ENCODE measurements at places on chromosomes 16 and 17.

DNA sequence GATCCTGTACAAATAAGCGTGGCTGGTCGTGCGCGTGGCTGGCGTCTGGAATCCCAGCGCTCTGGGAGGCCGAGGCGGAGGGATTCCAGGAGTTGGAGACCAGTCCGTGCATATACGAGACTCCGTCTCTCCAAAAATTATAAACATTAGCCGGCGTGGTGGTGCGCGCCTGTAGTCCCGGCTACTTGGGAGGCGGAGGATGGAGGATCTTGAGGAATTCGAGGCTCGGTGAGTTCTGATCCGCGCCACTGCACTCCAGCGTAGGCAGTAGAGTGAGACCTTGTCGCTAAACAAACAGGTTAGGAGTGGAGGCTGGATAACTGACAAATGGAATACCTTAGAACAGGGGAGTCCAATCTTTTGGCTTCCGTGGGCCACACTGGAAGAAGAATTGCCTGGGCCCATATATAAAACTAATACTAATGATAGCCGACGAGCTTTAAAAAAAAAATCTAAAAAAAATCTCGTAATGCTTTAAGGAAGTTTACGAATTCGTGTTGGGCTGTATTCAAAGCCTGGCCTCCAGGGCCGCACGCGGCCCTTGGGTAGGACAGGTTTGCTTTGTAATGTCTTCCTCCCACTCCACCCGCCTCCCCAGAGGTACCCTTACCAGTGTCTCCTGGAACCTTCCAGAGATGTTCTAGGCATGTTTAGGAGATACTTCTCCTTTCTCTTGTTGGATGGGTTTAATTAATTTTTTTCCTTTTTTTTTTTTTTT is 909 bp upstream of the RSL1D1 start:
- DNase-seq: no peak

DNA sequence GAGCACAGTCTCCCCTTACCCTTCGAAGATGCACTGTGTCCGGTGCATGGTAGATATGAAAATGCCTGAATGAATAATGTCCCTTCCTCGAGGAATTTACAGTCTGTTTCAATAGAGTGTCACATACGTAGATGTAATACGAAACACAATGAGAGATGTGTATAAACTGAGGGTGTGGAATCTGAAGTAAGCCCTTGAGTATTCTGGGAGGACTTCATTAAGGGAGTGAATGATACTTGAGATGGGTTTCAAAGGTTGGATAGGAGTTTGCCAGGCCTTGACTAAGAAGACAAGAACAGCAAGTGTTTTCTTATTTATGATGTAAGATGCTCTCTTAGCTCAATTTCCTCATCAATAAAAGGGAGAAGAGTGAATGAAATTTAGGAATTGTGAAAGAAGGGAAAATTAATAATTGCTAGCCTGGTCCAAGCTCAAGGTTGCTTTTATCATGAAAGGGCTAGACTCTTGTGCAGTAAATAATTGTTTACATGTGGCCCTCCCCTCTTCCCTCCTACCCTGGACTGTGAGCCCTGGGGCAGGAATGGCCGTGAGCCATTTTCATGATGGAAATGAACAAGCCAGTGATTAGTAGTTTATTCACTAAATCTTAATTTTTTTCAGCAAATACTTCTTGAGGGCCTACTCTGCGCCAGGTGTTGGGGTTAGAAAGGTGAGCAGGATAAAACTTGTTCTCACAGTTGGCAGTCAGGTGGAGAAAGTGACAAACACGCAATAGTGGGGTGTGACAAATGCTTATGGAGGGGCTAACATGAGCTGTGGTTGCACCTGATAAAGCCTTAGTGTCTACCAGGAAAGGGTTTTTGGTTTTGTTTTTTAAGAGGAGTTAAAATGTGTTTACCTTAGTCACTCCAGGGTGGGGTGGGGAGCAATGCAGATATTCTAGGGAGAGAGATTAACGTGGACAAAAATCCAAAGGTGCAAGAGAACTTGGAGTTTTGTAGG is 1.6 kb downstream of the KIF22 start:
- no peak for DNase-seq

- no peak for DNase-seq
These were observed 111.8 kb upstream of the NUDT7 start for GRCh38 chr16:77610496-77610895.

GRCh38 chr17:17511881-17512858 is 16.0 kb upstream of the RASD1 start:
- DNase-seq: no peak

- no peak for DNase-seq
These were observed 19.4 kb upstream of the CRISPLD2 start for GRCh38 chr16:84800158-84800978.

DNA sequence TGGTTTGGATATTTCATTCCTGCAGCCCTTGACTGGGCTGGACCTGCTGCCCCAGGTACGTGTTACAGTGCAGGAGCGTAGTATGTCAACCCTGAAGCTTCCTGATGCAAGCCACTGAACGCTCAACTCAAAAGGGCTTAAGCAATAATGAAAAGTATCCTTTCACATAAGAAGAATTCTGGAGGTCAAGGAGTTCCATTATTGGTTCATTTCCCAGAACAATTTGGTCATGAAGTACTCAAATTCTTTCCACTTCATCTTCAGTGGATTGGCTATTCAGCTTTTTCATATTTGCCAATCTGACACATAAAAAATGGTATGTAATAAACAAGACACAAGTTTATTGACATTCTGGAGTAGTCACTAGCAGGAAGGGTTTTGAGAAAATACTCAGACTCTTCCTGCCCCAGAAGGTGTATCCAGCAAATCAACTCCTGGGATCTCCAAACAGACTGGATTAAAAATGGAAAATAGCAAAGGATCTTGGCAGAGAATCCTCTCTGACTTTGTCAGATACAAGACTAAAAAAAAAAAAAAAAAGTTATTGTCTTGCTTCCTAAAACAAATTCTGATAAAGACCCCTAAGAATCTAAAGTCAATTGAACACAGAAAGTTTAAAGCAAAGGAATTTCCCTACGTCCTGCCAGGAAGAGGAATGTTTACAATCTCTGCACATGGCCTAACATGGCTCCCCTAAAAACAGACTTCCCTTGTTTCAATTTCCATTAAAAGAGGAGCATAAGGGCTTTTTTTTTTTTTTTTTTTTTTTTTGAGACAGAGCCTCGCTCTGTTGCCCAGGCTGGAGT is 37.5 kb upstream of the WSB1 start:
- DNase-seq: no peak

DNA sequence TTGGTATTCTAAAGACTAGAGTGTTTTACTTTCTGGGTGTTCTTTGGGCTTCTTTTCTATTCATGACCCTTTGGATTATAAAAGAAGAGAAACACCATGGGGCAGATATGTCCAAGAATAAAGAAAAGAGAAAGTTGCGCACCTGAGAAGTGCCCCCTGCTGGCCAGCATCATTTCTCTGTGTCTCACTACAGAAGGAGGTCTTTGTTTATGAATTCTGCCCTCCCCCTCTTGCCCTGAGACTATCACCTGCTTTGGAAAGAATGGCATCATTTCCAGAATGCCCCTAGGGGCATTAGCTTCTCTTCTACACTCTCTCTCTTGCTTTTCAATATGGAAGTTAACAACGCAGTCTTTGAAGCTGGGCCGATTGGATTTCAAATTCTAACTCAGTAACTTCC is 45.0 kb downstream of the CDH13 start:
- peak; percentile 38 for DNase-seq

DNA sequence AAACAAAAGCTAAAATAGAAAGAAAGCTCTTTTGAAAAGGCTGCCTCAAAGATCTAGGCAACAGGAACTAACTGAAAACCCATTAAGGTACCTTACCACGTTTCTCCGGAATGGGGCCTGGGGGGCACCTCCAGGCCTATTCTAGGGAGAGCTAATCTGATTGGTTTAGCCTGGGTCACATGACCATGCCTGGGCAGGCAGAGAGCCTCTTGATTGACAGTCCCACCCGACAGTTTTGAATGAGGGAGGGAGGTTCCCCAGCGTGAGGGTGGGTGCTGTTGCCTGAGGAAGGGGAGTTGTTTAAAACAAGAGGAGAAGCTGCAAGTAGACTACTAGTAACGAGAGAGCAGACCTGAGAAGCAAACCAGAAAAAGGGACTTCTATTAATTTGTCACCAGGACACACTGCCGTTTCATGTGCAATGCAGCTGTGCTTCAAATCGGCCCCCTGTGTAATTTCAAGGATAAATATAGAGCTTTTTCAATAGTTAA is 143.4 kb upstream of the HS3ST2 start:
- DNase-seq: peak; percentile 100

DNA sequence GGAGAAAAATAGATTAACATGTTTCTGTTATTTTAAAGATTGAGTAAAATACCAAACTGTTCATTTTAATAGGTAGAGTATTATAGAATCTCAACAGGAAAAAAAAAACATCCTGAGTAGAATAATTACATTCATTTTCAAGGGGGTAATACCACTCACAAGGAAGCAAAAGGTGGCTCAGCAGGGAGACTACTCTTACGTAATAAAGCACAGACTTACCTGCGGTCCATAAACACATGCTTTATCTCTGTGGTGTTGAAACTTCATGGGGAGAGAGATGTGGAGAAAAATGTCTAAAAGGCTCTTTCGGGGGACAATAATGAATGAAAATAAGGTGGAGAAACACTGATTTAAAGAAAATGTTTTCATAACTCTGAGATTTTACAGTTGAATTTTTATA is 171.7 kb downstream of the MRTFB start:
- no peak for DNase-seq

DNA sequence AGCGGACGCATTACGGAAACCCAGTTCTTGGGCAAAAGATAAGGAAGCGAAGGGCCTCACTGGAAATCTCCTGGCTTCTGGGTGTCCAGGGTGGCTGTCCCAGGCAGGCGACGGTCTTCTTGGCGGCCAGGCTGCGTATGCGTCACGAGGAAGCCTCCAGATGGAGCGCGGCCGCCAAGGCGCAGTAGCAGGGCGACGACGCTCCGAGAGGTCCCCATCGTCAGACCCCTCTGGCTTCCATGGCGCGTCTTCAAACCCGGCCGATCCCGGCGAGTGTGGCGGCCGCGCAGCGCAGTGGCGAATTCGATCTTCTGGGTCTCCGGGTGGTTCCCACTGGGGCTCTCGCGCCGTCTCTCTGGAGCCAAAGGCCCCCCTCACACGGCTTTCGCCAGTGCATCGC is 13.8 kb upstream of the ANKRD40CL start:
- DNase-seq: no peak

DNA sequence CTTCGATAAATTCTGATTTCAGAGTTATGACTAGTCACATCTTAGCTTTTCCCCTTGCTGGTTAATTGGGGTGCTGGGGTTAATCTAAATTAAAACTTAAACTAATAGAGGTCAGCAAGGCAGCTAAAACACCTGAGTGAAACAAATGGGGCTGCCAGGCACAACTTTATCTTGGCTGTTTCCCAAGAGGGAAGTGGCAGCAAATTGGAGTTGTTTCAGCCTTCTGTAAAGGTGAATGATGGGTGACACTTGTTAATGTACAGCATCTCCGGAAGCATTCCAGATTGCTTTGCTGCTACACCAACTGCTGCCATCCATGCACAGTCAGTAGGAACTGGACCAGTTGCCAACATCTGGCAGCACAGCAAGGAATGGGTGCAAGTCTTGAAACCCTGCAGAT is 43.9 kb downstream of the AATF start:
- DNase-seq: no peak

- DNase-seq: no peak
These were observed 8.6 kb downstream of the ADGRG1 start for GRCh38 chr16:57637020-57637419.

GRCh38 chr16:2392025-2392424 is 37.2 kb upstream of the CCNF start:
- DNase-seq: no peak

DNA sequence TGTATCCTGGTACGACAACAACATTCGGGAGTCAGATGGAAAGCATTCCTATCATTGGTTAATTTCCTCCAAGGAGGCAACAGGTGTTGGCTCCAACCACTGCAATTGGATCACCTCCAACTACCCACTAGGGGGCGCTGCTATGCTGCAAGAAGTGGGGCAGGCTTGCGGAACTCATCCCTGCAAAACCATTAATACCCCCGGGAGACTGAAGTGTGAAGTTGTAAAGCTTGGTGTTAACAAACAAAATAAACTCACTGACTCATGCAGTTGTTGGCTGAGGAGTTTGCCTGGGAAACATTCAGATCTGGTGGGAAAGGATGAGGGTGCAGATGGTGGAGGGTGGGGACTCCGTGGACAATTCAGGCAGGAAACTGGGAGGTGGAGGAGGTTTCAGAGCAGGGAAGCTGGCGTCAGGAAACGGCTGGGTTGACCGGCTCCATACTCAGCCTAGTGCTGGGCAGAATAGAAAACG is 84.9 kb downstream of the HS3ST2 start:
- DNase-seq: peak; percentile 87

DNA sequence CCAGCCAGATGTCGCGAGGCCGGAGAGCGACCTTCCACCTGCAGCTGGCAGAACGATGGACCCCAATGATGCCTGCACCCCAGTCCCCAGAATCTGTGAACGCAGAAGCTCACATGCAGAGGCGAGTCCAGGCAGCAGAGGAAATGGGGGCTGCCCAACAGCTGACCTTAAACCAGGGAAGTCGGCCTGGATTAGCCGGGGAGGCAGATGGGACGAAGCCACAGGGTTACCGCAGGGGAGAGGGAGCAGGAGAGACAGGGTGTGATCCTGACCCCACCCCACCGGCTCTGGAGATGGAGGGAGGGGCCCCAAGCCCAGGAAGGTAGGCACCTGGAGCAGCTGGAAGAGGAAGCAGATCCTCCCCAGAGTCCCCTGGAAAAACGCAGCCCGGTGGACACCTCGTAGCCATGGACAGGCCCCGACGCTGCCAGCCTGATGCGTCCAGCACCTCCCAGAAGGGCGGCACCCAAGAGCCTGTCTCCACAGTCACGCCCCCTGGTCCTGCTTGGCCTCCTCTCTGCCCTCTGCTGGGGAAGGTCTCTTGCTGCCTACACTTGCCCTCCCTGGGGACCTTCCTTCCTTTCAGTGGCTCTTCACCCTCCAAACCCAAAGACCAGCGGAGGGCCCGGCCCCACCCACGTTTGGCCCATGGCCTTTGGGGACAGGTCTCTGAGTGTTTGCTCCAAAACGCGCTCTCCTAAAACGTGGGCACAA is 37.3 kb downstream of the PIEZO1 start:
- DNase-seq: peak; percentile 85

DNA sequence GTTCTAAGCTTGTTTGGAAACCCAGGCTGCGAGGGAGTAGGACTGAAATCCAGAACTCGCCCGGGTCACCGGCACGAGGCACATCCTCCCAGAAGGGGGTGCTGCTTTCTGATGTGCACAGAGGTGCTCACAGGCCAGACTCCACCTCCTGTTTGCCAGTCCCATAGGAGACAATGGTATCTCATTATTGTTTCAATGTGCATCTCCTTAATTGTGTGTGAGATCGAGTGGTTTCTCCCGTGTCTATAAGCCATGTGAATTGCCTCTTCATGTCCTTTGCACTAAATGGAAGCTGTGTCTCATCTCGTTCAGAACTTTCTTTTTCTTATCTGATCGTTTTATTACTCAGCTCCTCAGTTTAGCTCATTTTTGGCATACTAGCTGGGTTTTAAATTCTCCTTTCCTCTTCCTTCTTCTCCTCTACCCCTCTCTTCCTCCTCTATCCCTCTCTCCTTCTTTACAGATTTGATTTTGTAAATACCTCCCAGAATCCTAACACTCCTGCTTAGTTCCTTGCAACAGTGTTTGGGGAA is 32.1 kb upstream of the PRKCB start:
- peak; percentile 74 for DNase-seq

GRCh38 chr16:55497558-55497957 is 11.3 kb upstream of the LPCAT2 start:
- DNase-seq: no peak
